ENCODE measurements at places on chromosomes 5 and 9.

DNA sequence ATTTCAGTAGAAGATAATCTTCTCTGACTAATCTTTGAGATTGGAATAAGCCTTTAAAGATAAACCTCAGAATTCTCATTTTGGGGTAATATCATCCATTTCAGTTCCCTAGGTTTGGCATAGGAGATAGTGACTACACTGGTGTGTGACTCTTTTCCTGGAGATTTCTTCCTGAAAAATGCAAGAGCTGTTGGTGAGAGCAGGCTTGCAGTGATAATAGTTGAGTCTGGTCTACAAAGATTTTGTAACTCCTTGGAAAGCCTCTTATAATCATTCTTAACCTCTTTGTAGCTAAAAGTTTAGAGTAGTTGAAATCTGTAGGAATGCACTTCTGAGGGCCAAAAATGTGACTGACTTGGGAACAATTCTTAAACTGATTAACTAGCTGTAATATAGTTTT, 23.4 kb downstream of the RANBP17 start:
- DNase-seq, result no peak

GRCh38 chr5:33999978-34000377, 7.9 kb downstream of the AMACR start:
- no peak for DNase-seq

DNA sequence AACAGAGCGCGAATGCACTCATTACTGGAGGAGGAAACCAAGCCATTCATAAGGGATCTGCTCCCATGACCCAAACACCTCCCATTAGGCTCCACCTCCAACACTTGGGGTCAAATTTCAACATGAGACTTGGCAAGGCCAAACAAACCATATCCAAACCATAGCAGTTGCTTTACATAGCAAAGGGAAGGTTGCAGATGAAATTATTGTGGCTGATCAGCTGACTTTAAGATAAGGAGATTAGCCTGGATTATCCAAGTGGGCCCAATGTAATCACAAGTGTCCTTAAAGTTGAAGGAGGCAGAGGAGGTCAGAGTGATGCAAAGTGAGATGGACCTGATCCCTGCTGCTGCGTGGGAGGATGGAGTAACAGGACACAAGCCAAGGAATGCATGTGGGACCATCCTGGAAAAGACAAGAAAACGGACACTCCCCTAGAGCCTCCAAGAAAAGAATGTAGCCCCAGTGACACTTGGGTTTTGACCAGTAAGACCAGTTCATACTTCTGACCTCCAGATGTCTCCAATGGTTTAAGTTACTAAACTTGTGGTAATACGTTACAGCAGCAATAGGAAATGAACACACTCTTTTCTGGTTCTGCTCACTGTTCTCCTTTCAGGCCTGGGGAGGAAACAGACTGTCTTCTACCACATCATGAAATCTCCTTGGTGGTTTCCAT, 167.3 kb downstream of the GNAQ start:
- DNase-seq, result no peak

- no peak for DNase-seq
Observed at GRCh38 chr5:59126708-59127573, 544.1 kb downstream of the RAB3C start.

DNA sequence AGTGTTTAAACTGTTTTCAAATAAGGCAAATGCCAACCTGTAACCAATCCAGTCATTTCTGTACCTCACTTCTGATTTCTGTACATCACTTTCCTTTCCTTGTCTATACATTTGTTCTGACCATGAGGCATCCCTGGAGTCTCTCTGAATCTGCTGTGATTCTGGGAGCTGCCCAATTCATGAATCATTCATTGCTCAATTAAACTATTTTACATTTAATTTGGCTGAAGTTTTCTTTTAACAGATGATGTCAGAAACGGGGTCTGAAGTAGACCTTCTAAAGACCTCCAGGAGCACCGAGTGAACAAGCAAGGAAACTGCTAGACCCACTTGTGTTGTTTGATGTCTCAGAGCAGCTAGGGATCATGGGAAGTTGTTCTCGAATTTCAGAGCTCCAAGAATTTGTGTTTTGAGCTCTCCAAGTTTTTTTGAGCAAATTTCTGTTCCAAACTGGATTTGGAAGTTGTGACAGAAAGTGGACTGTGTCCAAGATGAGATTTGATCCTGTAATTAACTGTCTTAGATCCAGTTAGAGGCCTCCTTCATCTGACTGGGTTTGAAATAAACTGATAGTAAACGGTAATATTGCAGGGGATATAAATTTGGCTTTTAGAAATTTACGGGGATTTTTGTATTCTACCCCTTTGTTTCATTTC, 490.8 kb upstream of the ST8SIA4 start:
- no peak for DNase-seq

DNA sequence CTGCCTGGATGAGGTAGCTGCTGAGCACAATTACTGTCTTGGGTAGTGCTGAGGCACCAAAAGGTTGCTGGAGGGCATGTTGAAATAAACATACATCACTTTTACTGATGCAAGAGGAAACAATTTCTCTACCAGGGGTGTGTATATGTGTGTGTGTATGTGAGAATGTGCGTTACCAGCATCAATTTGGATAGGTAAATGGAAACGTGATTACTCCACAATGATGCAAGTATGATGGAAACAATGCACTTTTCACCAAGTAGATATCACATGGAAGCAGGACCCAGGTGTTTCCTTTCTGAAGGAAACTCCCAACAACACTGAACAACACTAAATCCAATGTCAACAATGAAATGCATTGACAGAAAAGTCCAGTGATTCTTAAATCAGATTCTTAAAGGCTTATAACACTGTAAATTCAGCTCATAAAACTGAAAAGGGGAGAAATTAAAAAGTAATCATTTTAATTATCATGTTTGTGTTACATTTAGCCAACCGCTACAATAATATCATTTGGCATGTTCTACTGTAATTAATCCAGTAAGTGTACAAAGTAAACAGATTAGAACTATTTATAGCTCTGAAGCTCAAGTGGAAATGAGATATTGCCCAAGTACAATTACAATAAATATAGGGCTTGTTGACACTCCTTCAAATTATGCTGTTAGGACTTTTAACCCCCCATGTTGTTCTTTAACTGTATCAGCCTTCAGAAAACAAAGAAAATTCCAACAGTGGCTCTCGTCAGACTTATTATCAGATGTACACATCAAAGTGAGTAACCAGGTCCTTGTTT, 25.3 kb downstream of the YIPF5 start:
- no peak for DNase-seq

- no peak for DNase-seq
Observed at GRCh38 chr5:123471385-123471784, 40.6 kb upstream of the CSNK1G3 start.

DNA sequence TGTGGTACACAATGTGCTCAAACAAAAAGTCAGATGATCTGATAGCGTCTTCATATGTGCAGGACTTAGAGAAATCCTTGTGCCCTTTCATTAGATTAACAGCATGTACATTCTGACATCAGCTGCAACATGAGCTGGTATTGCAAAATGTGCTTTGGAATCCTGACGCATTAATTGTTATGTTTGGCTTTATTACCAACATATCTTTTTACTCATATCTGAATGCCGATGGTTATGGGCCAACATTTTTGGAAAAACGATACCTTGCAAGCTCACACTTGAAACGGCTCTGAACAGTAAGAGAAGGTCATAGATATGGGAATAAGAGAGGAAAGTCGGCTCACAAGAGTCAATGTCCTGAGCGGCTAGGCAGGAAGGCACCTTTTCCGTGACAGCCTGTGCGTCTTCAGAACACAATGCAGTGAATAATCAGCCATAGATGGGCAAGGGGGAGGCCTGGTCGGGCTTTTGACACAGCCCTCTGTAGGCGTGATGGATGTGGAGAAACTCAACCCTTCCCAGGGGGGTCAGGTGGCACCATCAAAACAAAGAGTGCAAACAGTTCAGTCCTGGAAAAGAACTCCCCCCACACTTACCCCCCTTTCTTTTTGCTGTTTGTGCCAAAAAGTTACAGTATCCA, 36.4 kb upstream of the GAS1 start:
- no peak for DNase-seq

GRCh38 chr9:129473523-129474244, 147.2 kb downstream of the C9orf50 start:
- no peak for DNase-seq

DNA sequence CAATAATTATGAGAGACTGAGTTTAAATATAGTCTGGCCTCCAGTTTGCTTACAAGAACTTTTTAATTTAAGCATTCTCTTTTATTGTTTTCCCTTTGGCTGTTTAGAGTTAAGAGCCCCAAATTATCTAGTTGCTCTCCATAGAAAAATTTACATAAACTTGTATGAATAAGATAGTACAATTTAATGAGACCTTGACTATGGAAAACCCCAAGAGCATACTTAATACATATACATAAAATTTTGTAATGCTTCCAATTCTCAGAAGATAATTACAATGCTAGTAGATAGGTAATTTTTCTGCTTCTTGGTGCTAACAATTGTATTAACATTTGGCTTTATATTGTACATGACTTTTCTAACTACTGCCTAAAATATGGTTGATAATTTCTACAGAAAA, 20.3 kb upstream of the MSH3 start:
- DNase-seq, result no peak

GRCh38 chr5:164651546-164652275, 1146.3 kb downstream of the MAT2B start:
- DNase-seq, result no peak

GRCh38 chr5:19739671-19740070, 248.3 kb downstream of the CDH18 start:
- no peak for DNase-seq

GRCh38 chr5:14268738-14269137, 125.6 kb downstream of the TRIO start:
- DNase-seq, result no peak

- DNase-seq, result no peak
Observed at GRCh38 chr5:27318701-27319100, 280.3 kb upstream of the CDH9 start.

DNA sequence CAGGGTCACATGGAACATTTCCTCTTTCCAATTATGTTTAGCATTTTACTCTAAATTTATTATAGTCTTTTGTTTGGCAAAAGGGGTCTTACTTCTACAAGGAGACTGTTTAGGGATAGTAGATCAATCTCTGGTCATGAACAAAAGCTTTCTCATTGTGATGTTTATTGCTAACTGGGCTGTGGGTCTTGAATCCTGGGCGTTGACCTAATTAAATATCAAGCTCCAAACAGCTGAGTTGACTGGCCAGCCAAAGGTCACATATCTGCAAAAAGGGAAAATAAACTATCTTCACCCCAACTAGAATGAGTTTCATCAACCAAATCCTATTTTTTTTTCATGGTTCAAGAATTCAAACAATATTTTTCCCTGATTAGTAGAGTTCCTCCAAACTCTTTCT, 245.4 kb upstream of the TUT7 start:
- DNase-seq, result no peak

- no peak for DNase-seq
Observed at GRCh38 chr9:89387197-89387849, 69.0 kb downstream of the SECISBP2 start.

- DNase-seq, result no peak
Observed at GRCh38 chr5:36948041-36948440, 71.5 kb downstream of the NIPBL start.

- DNase-seq, result no peak
Observed at GRCh38 chr9:37995961-37996818, 72.8 kb downstream of the SHB start.

DNA sequence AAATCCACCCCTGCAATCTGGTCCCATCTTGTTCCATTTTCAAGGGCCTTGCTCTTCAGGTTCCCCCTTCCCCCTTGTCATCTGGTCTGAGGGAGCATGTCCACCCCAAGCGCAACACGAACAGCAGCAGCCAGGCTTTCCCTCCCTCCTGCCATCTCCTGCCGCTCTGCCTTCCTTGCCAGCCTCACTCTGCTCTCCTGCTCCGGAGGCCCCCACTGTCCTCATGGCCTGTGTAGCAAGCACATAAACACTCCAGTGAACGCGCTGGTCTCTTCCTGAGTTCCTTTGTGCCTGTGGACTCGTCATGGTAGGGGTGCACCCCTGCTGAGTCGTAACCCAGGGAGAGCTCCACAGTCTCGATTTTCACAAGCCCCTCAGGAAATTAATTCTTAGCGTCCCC, 29.9 kb downstream of the TENT4A start:
- DNase-seq, result no peak

GRCh38 chr5:142716963-142717362, 31.1 kb upstream of the FGF1 start:
- DNase-seq, result no peak

DNA sequence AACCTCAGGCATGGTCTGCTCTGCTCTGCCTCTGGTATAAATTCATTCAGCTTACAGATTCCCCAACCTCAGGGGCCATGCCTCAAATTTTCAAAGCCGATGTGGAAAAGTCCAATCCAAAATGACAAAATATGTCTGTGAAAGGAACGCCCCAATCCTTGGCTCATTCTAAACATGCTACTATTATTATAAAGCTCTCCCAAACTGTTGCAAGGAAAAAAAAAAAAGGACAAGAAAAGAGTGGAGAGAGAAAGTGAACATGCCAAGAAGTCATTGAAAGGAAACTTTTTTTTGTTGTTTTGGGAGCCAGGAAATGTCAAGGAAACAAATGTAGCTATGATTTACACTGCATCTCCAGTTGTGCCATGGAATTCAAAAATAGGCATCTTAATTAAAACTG, 3.8 kb downstream of the COL23A1 start:
- DNase-seq, result no peak

DNA sequence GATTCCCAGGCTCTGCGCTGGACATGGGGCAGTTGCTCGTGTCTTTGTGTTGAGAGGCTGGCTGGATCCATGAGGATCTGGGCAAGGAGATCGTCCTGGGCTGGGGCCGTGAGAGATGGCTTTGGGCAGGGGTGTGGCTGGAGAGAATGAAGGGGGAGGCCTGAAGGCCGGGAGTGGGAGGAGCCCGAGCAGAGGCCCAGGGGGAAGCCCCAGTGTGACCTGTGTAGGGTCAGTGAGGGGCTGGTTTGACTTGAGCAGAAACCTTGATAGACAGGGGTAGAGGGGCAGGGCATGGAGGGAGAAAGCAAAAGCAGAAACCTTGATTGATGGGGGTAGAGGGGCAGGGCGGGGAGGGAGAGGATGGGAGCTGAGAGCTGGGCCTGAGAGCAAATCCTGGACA, 54.4 kb upstream of the ASS1 start:
- DNase-seq, result no peak

DNA sequence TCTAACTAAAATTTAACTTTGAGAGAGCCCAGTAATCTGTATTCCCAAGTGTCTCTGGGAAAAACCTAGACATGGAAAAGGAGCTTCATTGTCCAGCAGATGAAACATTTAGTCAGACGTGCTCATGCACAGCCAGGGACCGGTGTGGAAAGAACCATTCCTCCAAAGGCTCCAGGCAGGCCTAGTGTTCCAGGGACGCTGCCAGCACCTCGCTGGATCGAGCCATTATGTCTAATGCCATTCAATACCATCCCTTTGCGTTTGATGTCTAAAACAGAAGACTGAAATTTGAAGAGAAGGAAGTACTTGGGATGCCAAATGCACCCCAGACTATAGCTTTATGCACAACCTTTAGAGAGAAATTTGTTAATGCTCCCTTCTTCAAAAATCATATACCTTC, 1.4 kb upstream of the CHSY3 start:
- no peak for DNase-seq
